Astrocyte (in vitro differentiated cells and primary cell): ENCODE measurements at places on chromosomes 5 and 9.
A peak's percentile ranks its signal among the peaks of the same experiment; 100 is the strongest.

GRCh38 chr5:123783421-123783820, 271.4 kb downstream of the CSNK1G3 start:
- H3K36me3 ChIP-seq, result no peaks in the 10 kb centered on the region
- no peak overlapping the region for H3K27ac ChIP-seq
- H3K27me3 ChIP-seq, result no peaks in the 10 kb centered on the region
- DNase-seq, result no peak

DNA sequence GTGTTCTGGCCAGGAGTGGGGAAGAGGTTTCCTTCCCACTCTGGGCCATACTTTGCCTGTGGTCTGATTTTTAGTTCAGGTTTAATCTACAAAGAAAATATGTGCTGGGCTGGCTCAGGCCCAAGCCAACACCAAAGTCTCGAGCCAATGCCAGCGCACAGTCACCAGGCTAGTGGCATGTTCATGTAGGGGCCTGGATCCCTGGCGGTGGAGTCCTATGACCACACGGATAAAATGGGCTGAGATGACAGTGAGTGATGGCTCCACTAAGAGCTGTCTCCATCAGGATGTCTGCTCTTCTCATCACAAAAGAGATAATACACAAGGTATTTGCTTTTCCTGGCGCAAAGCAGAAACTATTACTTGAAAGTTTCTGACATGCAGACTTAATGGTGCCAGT, 92.9 kb upstream of the PTPN3 start:
- no peaks in the 10 kb centered on the region for H3K36me3 ChIP-seq
- H3K4me3 ChIP-seq, result no peak overlapping the region
- peak; percentile 22 for DNase-seq

GRCh38 chr9:96069629-96070220, 194.2 kb downstream of the ERCC6L2 start:
- no peaks in the 10 kb centered on the region for H3K36me3 ChIP-seq
- no peaks in the 10 kb centered on the region for H3K4me1 ChIP-seq
- no peak overlapping the region for H3K27ac ChIP-seq
- no peak overlapping the region for H3K4me3 ChIP-seq

DNA sequence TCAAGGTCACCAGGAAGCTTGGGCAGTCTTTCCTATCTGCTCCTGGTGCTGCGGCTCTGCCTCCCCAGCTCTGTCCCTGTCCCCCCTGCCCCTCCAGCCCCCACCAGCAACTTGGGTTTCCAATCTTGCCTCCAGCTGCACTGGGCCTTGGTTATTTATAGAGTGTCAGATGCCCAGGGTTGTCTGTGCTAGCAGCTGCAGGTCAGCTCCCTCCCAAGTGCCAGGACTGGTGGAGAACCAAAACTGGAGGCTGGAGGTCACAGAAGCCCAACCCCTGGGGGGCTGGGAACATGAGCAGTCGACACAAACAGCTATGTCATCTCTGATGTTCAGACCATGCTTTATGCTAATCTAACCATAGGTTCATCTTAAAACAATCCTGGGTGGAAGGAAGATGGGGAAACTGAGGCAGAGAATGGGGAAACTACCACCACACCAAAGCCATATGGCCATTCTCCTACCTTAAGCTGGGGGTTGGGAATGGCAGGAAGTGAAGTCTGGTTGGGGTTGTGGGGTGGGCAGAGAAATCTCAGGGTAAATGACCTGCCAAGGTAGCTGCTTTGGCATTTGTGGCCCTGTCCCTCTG, 1.7 kb downstream of the TPM2 start:
- peak overlapping the region; percentile 78 for H3K27ac ChIP-seq
- H3K4me1 ChIP-seq, result peaks cover 56% of the 10 kb centered on the region
- H3K27me3 ChIP-seq, result no peaks in the 10 kb centered on the region
- peak overlapping the region; percentile 97 for H3K4me3 ChIP-seq

DNA sequence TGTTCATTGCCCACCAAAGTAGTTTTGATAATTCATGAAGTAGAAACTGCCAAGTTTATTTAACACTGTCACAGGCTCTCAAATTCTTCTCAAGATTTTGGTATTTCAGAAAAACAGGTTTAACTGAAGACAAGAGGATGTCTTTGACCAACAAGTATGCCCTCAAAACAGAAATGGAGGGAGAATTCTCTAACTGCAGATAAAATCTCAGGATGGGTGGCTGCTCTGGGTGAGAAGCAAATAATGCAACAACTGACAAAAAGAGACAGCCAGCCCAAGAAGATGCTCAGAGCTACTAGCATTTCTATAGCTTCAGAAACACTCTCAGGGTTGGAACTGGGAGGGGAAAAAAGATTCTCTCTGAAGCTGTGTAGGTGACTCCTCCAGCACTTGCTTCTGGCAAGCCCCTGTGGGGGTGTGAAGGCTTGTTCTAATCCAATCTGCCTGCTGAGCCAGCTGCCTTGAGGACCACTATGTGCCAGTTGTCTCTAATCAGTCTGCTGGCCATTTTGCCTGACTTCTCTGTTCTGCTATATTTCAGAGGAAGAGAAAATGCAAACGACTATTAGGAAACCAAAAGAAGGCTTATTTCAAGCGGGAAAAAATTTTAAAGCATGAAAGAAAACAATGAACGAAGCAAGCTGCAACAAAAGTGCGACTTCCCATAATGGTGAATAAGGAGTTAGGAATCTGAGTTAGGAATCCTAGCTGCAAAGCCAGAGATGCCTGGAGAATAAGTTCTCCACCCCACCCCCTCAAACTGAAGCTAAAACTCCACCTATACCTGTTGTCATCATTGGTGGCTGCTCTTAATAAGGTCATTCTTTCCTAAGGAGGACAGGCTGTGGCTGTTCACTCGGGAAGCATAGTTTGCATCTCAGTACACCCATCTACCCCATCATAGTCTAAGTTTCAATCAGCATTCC, 147.5 kb downstream of the GNAQ start:
- H3K36me3 ChIP-seq, result no peaks in the 10 kb centered on the region
- H3K4me3 ChIP-seq, result no peak overlapping the region
- no peaks in the 10 kb centered on the region for H3K27me3 ChIP-seq
- peak; percentile 71 for DNase-seq

DNA sequence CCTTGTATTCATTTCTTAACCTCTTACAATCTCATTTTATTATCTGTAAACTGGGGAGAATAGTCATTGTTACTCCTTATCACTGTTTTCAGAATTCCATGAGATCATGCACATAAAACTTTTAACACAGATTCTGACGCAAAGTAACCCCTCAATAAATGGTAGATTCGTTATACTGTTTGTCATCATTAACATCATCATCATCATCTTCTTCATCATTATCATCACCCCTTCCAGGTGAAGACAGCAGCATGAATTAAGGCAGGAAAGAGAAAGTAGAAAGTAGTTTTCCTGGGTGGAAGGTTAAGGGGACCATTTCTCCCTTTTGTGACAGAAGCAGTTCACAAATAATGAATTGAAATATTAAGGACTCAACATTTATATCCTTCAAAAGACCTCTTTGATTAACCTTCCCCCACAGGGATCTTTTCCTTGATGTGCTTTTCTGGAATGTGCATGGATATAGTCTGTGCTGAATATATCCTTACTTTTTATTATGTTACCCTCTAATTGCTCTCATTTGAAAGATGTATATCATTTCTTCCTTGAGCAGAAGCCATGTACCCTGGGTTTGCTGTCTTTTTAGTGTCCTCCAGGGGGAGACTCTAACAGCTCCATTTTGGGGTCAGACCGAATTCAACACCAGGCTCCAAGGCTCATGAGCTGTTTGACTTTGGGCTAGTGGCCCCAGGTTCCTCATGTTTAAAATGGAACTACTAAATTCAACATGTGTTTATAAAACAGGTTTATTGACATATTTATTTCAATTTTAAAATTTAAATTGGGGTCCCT, 1029.9 kb upstream of the WWC1 start:
- no peaks in the 10 kb centered on the region for H3K4me1 ChIP-seq
- H3K36me3 ChIP-seq, result no peaks in the 10 kb centered on the region
- no peaks in the 10 kb centered on the region for H3K27me3 ChIP-seq
- H3K4me3 ChIP-seq, result no peak overlapping the region
- no peak for DNase-seq
- no peak overlapping the region for H3K27ac ChIP-seq

DNA sequence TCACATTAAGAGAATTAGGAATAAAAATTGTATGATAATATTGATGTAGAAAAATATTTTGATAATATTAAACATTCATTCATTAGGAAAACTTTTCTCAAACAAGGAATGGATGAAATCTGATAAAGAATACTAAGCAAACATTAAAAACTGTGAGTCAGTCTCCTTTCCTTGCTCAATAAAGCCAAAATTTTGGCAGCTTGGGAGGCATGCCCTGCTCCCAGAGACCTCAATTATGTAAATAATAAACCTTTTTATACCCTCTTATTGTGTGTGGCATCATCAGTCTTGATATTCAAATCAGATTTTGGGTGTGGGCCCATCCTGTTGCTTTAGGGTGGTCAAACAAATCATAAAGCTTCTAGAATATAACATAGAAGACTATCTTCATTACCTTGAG, 36.6 kb upstream of the CCL21 start:
- no peaks in the 10 kb centered on the region for H3K27me3 ChIP-seq
- H3K4me1 ChIP-seq, result no peaks in the 10 kb centered on the region
- DNase-seq, result no peak

DNA sequence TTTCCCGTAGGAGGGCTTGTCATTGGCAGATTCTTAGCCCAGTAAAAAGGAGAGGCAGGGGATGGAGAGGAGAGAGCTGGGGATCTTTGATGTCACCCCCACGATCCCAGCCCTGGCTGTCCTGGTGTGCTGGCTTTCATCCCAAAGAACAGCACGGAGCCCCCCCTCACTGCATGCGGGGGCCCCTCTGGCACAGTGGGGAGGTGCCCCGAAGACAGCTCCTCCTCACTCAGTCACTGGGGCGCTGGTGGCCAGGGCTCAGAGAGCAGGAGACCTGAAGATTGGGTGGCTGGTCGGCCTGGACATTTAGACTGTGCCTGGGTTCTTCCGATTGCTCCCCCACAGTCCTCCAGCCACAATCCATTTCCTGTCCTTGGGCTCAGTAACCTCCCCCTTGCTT, 207.5 kb downstream of the MELK start:
- H3K27ac ChIP-seq, result no peak overlapping the region
- no peak for DNase-seq
- H3K27me3 ChIP-seq, result peaks cover 39% of the 10 kb centered on the region
- H3K36me3 ChIP-seq, result no peaks in the 10 kb centered on the region
- H3K4me3 ChIP-seq, result no peak overlapping the region
- H3K4me1 ChIP-seq, result no peaks in the 10 kb centered on the region

- H3K4me3 ChIP-seq, result no peak overlapping the region
- H3K36me3 ChIP-seq, result no peaks in the 10 kb centered on the region
- H3K27ac ChIP-seq, result no peak overlapping the region
- no peak for DNase-seq
- H3K4me1 ChIP-seq, result no peaks in the 10 kb centered on the region
Observed at GRCh38 chr9:111985315-111985714, 88.7 kb downstream of the UGCG start.

DNA sequence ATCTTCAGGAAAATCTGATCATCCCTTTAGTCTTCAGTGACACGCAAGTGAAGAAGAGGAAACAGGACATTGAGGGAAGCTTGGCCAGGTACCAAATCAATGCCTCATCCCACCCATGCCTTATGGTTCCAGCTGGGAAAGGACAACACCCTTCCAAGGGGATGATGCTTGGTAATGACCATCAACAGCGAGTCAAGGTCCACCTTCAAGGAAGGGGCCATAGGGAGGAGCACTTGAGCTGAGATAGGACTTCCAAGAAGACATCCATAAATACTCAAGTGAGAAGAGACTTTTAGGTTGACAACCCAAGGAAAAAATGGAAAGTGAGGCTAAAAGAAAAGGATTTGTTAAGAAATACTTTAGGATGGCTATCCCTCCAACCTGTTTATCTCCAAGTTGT, 27.1 kb upstream of the GAS1 start:
- no peak overlapping the region for H3K4me3 ChIP-seq
- no peak overlapping the region for H3K27ac ChIP-seq
- DNase-seq, result no peak
- no peaks in the 10 kb centered on the region for H3K4me1 ChIP-seq
- H3K36me3 ChIP-seq, result no peaks in the 10 kb centered on the region
- peaks cover 2% of the 10 kb centered on the region for H3K27me3 ChIP-seq

DNA sequence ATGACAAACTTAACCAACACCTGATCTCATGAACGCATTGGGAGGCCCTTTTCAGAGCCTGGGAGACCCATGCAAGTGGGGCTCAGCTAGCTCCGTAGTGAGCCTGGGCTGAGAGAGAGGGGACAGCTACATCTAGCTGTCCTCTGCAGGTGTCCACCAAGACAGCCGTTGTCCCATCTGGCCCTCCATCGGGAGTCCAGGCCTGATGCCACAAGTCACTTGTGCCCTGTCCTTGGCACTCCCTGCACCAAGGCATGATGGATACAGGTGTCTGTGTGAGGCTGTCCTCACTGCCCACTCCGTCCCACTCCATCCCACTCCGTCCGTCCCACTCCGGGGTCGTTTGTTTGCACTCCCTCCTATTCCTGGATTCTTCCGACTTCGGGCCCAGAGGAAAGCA, 2.5 kb upstream of the EDF1 start:
- H3K4me1 ChIP-seq, result peaks cover 7% of the 10 kb centered on the region
- peaks cover 3% of the 10 kb centered on the region for H3K36me3 ChIP-seq
- no peak overlapping the region for H3K27ac ChIP-seq
- H3K4me3 ChIP-seq, result no peak overlapping the region
- H3K27me3 ChIP-seq, result no peaks in the 10 kb centered on the region

GRCh38 chr5:56329652-56330051, 96.5 kb upstream of the ANKRD55 start:
- no peak overlapping the region for H3K4me3 ChIP-seq
- no peaks in the 10 kb centered on the region for H3K27me3 ChIP-seq
- H3K4me1 ChIP-seq, result peaks cover 10% of the 10 kb centered on the region

DNA sequence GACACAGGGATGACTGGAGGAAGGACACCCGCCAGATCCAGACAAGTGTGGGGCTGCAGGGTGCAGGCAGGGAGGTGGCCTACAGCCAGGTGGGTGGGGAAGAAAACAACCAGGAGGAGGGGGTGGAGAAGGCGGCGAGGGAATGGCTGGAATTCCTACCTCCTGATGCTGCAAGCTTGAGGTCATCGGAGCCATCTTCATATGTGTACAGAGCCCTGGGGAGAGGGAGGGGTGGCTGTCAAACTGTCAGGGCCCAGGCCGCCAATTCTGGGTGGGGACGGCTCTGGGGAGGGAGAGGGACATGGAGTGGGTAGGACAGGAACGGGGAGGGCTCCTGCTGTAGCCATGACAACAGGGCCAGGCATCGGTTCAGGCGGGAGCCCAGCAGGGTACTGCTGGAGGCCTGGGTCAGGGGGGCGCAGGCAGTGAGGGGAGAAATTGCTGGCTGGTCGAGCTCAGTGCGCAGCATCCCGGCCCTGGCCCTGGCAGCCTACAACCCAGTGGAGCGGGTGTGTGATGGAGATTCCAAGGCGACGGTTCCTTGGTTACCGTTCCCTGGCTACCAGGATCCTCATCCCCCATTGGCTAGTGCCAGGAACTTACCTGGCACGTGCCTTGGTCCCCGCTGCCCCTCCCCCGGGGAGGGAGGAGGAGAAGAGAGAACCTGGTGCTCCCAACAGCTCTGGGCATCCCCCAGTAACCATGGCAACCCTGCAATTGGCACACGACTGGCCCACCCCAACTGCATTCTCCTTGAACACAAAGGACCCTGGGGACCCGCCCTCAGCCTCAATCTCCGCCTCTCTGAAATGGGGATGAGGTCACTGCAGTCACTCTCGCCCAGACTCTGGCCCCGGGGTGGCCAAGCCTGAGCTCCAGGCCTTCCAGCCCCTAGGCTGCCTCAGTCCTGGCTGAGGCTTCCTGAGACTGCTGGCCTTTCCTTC, 4.5 kb downstream of the DBN1 start:
- H3K27ac ChIP-seq, result peak overlapping the region; percentile 81
- no peak overlapping the region for H3K4me3 ChIP-seq
- peak; percentile 69 for DNase-seq
- H3K36me3 ChIP-seq, result peaks cover 37% of the 10 kb centered on the region
- H3K27me3 ChIP-seq, result no peaks in the 10 kb centered on the region
- H3K4me1 ChIP-seq, result peaks cover 47% of the 10 kb centered on the region

- no peaks in the 10 kb centered on the region for H3K36me3 ChIP-seq
- peaks cover 4% of the 10 kb centered on the region for H3K27me3 ChIP-seq
- H3K4me3 ChIP-seq, result no peak overlapping the region
- no peak for DNase-seq
- no peak overlapping the region for H3K27ac ChIP-seq
Observed at GRCh38 chr5:138724470-138725146, 28.6 kb upstream of the CTNNA1 start.
